Suprapubic skin (tissue), 4 donors: ENCODE measurements at places on chromosomes 1 and 21.

DNA sequence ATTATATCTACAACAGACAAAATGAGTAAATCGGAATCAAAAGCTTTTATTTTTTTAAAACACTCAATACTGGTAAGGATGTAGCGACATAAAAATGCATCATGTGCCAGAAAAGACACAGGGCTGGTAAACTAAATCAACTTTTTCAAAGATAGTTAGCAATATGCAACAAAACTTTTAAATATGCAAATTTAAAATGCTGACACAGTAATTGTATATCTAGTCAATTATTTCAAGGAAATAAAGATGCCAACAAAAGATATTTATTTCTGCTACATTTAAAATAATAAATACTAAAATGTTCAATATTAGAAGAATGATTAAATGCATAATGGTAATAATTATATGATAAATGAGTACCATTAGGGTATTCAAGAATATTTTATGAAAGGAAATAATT is 295.1 kb downstream of the SMYD3 start:
- DNase-seq, result no peak

GRCh38 chr1:213291526-213291925 is 240.5 kb downstream of the RPS6KC1 start:
- DNase-seq, result no peak

DNA sequence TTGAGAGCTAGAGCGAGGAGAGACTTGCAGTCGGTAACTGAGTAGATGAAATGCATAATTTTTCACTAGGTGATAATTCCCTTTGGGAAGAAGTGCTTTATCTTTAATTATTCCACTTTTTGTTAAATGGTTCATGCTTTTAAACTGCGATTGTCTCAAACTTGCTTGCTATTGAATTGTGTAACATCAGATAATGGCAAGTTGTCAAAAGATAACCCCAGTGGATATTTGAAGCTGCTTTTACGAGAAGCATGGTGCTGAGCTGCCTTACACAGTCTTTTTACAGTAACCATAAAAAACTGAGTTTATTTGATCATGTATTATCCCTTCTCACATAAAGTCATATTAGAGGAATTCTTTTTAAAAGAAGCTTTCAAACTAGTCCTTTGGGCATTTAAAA is 30.2 kb downstream of the TMEM50B start:
- DNase-seq, result no peak

GRCh38 chr1:165823552-165824268 is 3.7 kb upstream of the UCK2 start:
- no peak for DNase-seq

DNA sequence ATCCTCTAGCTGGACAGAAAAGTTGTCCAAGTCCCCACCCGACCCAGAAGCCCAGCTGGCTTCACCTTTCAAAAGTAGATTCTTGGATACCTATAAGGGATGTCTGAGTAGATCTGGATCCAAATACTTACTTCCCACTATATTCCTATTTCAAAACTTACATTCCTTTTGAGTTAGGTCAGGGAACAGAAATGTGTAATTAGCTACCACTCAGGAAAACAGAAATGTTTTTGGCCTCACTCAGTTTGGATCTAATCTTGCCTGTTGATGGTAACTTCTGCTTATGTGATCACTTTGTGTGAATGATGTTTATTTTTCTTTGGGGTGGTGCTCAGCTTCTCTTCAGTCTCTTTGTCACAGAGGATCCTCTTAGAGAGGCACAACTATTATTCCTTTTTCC is 814.4 kb upstream of the RGS18 start:
- DNase-seq, result no peak

GRCh38 chr1:59317343-59317742 is 20.4 kb downstream of the FGGY start:
- DNase-seq, result no peak

DNA sequence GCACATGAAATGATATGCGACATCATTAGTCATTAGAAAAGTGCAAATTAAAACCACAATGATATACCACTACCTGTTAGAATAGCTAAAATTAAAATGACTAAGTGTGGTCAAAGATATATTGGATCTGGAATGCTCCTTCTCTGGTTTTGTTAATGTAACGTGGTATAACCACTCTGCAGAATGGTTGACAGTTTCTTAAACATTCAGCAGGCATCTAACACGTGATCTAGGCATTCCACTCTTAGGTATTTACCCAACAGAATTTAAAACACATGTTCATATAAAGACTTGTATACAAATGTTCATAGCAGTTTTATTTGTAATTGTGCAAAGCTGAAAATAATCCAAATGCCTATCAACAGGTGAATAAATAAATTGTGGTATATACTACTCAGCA is 165.0 kb upstream of the PLXNA2 start:
- DNase-seq, result no peak

DNA sequence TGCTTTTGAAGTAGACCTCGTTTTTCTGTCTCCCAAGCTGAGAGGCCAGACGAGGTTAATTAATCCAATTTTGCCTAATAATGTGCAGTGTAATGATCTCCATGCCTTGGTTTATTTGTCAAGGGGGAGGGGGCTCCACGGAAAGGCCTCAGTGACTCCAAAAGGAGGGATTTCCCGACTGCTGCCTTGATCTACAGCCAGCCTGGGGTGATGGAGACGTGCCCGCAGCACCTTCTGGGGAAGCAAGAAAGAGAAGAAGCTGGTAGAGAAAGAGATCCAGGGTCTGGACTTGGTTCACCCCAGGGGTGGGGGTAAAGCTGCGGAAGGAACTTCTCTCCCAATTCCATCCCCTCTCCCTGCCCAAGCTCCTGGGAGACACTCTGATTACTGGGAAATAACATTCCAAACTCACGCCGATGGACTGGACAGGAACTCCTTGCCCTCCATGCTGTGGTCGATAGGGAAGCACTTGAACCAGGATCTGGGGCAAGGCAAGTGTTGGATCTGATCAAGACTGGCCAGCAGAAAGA is 44.1 kb upstream of the SIM2 start:
- no peak for DNase-seq
